Smooth muscle cell of the umbilical artery (primary cell): ENCODE measurements at places on chromosomes 1 and 21. TPM values are rescaled to one million over a fixed set of nuclear protein-coding genes. Genes with fewer than 3 reads are reported as not detected.

Gene KCNJ10
- total RNA-seq, result not detected in 2 replicates

Gene ZNF672
- 16.3 and 26.1 TPM in 2 replicates for total RNA-seq

Gene KRTAP19-1
- total RNA-seq, result not detected in 2 replicates

Gene ADAR
- total RNA-seq, result 76.0 and 123 TPM in 2 replicates

Gene CLDN8
- total RNA-seq, result not detected in 2 replicates

Gene MUL1
- total RNA-seq, result 27.3 and 30.6 TPM in 2 replicates
